ENCODE measurements at places on chromosomes 11 and 22.

GRCh38 chr11:128450882-128451651 is 136.3 kb downstream of the ETS1 start:
- DNase-seq, result no peak

GRCh38 chr22:30016596-30016995 is 63.7 kb upstream of the HORMAD2 start:
- no peak for DNase-seq

- DNase-seq, result no peak
These were observed 90.3 kb upstream of the MTMR2 start for GRCh38 chr11:96014217-96014616.

GRCh38 chr22:29641042-29641699 is 37.7 kb downstream of the NF2 start:
- no peak for DNase-seq

GRCh38 chr11:13367115-13367514 is 89.5 kb downstream of the BMAL1 start:
- no peak for DNase-seq

DNA sequence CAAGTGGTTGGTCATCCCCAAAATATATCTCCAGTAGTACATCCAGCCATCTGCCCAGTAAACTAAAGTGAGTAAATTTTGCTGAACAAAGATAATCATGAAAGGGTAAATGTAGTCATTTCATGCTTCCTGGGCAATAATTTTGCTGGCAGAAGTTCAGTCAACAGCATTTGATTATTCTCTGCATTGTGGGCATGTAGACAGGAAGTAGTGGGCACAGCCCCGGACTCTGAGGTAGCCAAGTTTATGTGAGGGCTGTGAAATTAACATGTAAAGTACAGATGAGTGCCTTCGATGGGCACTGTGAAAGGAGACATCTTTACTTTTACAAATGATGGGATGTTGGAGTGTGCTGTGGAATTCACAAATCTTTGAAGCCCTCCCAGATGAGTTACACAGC is 312.2 kb upstream of the MTNR1B start:
- no peak for DNase-seq

DNA sequence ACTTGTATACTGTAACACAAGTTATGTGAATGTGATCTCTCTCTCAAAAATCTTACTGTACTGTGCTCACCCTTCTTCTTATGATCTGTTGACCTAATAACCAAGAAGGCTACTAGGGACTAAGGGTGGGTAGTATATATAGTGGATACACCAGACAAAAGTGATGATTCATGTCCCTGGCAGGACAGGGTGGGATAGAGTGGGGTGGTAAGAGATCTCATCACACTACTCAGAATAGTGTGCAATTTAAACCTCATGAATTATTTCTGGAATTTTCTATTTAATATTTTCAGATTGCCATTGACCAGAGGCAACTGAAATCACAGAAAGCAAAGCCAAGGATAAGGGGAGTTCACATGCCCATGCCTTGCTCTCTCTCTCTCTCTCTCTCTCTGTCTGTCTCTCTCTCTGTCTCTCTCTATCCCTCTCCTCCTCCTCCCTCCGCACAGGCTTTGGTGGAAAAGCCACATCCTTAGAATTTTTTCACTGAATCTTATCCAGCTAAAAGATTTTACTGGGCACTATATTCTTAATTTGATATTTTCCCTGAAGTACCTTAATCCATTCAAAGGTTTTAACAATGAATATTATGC is 12.0 kb upstream of the STK33 start:
- DNase-seq, result no peak

GRCh38 chr22:47446331-47446730 is 683.9 kb downstream of the TBC1D22A start:
- no peak for DNase-seq

DNA sequence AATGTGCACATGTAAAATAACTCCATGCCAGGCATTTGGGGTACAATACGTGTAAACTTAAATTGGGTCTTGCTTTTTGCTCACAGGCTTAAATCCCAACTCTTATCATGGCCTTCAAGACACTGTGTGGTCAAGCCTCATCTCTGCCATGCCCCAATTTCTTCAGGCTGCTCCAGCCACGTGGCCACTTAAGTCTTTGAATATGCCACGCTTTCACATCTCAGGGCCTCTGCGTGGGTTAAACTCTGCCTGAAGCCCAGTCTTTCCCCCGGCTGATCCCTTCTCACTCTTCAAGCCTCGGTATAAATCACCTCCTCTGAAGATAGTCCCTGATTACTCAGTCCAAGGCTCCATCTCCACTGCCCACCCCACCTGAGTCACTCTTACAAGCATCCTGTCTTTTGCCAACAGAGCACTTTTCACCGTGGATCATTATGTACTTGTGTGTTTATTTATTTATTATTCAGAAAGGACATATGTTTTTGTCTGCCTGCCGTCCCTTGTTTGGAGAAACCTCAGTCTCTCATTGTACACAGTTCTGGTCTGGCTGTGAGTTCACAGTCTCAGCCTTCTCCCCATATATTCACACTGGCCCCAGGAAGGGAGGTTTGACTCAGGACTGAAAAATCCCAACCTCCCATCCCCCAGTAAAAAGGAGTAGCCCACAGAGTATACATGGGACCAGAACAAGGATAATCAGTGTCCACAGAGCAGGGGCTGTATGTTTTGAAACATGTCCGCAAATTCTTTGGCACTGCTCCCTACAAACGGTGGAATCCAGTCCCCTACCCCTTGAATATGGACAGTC is 344.7 kb downstream of the MN1 start:
- no peak for DNase-seq

DNA sequence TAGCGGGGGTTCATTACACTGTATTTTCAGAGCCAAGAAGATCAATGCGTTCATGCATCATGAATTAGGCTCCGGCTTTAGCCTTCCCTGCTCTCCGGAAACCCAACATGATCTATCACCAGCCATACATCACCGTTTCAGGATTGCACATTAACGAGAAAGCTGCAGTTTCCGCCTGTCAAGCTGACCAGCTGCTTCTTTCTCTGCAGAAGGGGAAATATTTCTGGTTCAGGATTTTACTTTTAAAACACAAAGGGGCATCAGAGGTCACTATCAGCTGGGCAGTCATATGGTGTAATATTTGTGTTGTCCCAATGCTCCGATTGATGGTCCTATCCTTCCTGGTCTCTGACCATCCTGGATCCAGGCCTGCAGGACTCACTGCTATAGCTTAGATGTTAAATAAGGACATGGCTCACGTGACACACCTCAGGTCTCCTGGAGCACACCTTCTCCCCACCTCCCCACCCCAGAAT is 21.4 kb upstream of the CADM1 start:
- no peak for DNase-seq

GRCh38 chr11:111308140-111308539 is 9.8 kb downstream of the POU2AF3 start:
- DNase-seq, result no peak

GRCh38 chr11:78290293-78291176 is 101.8 kb downstream of the USP35 start:
- no peak for DNase-seq

- DNase-seq, result no peak
These were observed 350.1 kb upstream of the C11orf87 start for GRCh38 chr11:109071712-109072524.

- DNase-seq, result no peak
These were observed 103.3 kb upstream of the TOP3B start for GRCh38 chr22:22085702-22086500.

DNA sequence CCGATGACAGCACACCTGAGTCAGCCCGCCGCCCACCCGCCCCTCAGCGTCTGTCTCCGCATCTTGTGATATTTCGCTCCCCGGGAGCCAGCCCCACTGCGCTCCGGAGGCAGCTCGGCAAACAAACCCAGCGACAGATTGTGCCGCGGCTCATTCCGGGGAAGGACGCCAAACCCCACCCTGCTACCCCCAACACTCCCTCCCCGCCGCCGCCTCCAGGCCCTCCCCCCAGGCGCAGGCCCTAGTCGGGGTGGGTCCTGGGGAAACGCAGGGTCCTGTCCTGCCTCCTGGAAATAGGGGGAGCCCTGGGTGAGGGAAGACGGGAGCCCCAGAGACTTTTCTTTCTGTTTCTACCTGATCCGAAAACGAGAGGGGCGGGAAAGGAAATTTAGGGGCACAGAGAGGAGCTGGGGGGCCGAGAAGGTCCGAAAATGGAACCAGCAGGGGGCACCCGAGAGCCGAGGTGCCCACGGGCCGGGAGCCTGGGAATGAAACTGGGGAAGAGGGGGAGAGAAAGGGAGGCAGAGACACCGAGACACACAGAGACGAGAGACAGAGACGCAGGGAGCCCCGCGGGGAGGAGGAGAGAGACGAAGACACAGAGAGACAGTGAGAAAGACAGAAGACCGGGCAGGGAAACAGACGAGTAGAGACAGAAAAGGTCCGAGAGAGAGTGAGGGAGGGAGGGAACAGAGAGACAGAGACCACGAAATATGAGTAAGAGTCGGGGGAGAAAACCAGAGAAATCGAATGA is 1.7 kb upstream of the RTN4RL2 start:
- DNase-seq, result no peak
